ENCODE measurements at places on chromosomes 11 and 22.

DNA sequence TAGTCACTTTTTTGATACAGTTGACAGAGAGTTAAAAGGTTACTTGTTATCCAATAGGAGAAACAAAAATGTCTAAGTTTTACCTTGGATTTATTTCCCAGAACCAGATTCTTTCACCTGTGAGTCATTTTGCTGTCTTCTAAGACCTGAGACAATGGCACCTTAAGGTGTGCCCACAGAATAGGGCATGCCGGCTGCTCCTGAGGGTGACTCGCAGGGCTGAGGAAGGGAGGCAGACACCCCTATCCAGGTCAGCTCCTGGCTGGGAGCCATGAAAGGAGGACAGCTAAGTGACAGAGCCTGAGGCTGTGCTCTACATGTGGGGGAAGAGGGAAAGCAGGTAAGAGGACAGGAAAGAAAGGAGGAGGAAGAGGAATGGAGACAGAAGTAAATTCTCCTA, 67.8 kb downstream of the RASSF10 start:
- DNase-seq, result no peak

DNA sequence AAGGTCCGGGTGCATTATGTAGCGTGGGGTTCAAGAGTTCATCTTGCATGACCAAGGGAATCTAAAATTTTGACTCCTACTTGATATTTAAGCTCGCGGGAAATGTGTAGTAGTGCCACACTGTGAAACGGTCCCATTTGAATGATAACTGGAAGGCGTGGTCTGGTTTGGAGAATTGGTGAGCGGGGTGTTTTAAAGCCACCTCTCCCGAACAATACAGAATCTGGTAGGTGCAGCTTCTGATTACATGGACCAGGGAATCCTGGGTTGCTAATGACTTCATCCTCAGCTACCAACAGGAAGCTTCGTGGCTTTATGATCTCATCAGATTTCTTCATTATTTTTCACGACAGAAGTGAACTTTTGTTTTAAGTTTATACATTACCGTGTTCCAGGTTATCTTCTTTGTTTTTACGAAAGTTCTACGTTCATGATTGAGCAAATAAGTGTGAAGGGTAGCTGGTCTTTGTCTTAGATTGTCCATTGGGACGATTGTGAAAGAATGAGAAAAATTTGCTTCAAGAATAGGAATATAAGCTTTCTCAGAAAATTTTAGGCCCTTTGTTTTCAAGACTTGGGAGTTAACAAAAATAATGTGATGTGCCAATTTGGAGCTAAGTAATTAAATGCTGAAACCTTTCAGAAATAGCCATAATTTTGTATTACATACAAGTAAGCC, 1.7 kb downstream of the QSER1 start:
- no peak for DNase-seq

GRCh38 chr11:36097219-36097650, 153.4 kb downstream of the LDLRAD3 start:
- DNase-seq, result no peak

- DNase-seq, result peak; percentile 78
Observed at GRCh38 chr11:12746593-12747097, 72.4 kb downstream of the TEAD1 start.

- no peak for DNase-seq
Observed at GRCh38 chr11:111526501-111526900, 11.9 kb downstream of the HOATZ start.
